ENCODE measurements at places on chromosomes 12 and 14.

DNA sequence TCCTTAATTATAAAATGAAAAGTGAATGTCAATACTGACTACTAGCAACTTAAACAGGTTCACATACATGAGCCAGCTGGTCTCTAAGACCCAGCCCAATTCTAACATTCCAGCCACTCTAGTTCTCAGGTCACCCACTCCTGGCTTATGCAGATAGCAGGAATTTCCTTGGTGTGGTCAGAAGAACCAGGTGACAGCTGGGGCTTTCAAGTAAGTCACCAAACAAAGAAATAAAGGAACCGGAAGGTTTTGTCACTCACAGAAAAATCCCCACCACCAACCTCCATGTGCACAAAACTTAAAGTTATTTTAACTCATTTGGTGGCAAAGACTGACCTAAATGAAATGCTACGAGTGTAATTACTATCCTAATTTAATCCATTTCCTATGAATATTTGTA lies 129.6 kb upstream of the CDKN3 start:
- no peak for DNase-seq

- DNase-seq, result no peak
Measured at GRCh38 chr14:74965486-74966153, 10.2 kb upstream of the PGF start.

- DNase-seq, result no peak
Measured at GRCh38 chr12:117228239-117228638, 38.0 kb upstream of the FBXO21 start.

DNA sequence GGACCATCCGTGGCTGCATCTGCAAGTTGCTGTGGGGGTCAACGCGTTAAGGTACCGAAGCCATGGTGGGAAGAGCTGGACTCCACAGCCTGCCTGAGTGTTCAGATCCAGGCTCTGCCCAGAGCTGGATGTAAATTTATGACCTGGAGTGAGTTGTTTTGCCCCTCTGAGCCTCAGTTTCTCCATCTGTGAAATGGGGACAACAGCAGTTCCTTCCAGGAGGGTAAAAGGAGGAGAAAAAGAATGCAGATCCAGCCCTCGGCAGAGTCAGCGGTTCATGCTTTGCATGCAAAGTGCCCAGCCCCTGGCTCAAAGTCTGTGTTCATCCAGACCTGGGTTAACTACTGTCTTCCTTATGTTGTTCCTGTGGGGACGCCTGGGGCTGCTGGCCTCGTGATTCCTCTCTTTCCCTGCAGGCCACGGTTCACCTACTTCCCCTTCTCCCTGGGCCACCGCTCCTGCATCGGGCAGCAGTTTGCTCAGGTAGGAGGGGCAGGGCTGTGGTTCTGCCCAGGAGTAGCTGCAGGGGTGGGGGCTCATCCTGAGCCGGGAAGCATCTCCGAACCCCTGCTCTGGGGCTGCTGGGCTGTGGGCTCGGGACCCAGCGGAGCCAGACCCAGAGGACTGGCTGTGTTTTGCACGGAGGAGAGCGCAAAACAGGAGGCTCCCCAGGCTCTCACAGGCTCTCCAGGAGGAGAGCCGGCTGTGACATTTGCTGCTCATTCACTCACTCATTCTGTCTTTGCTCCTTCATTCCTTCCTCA lies 41.9 kb downstream of the CYP46A1 start:
- no peak for DNase-seq

GRCh38 chr14:100376751-100377171 lies 53.6 kb downstream of the SLC25A47 start:
- DNase-seq, result no peak

- no peak for DNase-seq
Measured at GRCh38 chr14:78010688-78011087, 159.5 kb upstream of the NRXN3 start.

All from lung (tissue), 17 donors.